Left lobe of liver (tissue), 2 donors: ENCODE measurements at places on chromosomes 1 and 21.

DNA sequence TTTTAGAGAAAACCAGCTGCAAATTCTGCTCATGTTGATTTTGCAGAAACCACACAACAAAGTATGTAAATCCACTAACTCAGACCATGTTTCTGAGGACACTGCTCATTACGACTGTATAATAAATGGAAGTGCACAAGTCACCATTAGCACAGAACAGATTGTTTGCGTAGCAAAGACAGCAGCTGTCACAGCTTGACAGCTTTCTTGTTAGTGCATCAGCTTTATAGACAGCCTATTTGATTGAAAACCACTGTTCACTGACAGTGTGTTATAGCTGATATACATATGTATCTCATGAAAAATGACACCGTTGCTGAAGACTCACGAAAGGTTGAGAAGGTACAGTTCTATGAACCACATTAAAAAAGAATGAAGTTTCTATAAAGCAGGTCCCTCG lies 560.2 kb upstream of the ZRANB2 start:
- no peak for DNase-seq

- no peak for DNase-seq
These were observed 41.5 kb downstream of the SPATA46 start for GRCh38 chr1:162335126-162335525.

GRCh38 chr1:185292237-185292636 lies 24.8 kb downstream of the IVNS1ABP start:
- no peak for DNase-seq

DNA sequence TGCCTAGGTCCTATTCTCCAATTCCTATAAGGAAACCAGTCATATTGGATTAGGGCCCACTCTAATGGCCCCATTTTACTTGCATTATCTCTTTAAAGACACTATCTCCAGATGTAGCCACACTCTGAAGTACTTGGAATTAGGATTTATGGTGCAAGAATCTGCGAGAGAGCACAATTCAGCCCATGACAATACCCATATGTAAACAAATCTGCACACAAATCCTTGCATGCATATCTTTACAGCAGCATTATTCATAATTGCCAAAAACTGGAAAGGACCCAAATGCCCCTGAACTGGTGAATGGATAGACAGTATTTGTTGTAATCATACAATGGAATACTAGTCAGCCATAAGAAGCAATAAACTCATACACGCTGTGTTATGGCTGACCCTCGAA lies 229.8 kb upstream of the ADAMTS5 start:
- no peak for DNase-seq

DNA sequence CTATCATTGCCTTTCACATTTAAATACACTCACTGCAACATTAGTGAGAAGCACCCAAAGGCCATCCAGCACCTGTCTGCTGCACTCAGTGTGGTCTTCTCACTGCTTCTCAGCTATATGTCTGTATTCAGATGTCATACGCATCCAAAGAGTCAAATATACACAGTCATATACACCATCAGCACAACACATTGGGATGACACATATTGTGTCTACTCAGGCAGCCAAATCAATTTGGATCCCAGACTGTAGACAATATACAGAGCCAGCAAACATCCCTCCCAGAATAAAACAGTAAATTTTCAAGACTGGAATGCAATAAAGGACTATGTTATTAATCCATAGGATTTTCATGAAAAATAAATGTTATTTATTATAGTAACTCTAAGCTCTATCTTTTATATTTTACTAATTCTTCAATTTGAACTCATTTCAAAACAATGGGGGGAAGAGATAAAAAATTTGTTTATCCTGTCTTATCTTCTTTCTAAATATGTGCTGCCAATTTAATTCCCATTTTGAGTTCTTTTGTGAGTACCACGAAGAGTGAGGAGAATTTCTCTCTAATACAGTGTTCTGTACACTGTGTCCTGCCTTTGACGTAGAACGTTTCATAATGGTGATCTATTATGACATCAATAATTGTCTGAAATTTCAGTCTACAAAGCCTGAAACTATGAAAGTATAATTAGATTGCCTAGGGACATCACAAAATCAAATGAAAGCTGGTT lies 602.2 kb upstream of the CXADR start:
- no peak for DNase-seq
